ENCODE measurements at places on chromosomes 7 and 10.

DNA sequence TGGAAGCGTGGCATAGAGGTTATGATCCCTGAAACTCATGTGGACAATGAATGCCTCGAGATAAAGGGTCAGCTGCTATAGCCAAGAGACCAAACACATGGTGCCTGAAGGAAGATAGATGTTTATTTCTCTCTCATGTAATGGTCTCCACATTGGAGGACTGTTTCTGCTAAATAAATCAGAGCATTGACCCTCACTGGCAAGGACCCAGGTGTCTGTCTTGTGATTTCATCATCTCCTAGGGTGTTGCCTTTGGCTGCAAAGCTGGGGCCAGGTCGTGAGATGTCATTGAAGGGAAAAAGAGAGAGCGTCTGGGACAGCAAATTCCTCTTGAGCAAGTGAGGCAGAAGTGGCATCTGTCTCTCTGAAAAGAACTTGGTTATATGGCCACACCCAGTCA lies 64.6 kb downstream of the JCAD start:
- no peak for DNase-seq

DNA sequence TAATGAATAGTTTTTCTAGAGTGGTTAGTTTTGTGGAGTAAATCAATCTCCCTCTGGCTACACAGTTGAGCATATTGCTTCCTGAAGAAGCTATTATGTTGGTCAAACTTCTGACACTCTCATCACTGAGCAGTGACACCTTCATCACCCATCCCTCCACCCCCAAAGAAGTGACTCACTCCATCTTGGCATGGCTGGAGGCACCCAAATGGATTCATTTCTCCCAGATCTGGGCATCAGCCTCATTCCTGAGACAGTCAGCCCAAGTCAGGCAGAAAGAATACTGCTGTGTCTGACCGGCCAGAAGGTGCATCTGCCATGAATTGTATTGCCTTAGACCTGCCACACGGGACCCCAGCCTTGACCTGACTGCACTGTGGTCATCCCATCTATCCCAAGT lies 117.0 kb upstream of the HABP2 start:
- DNase-seq, result no peak

- peak; percentile 42 for DNase-seq
These were observed 11.3 kb downstream of the C10orf105 start for GRCh38 chr10:71708301-71708703.

DNA sequence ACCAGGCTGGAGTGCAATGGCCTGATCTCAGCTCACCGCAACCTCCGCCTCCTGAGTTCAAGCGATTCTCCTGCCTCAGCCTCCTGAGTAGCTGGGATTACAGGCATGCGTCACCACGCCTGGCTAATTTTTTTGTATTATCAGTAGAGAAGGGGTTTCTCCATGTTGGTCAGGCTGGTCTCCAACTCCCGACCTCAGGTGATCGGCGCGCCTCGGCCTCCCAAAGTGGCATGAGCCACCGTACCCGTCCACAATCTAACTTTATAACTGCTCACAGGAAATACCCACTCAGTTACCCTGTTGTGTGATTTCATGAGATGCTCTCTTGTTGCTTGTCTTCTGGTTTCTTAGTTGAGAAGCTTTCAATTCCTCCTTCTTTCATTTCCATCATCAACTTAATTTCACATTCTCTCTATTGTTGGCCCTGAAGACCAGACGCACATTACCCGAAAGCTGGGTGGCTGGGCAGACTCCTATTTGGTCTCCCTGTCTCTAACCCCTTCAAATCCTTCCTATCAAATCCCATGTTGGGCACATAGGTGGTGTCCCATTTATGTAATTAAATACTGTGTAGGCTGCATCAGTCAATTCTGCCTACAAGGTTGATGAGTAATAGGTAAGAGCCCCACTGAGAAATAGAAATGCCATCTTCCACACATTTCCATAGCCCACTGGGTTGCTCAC lies 1.1 kb upstream of the GSTO2 start:
- DNase-seq, result no peak

DNA sequence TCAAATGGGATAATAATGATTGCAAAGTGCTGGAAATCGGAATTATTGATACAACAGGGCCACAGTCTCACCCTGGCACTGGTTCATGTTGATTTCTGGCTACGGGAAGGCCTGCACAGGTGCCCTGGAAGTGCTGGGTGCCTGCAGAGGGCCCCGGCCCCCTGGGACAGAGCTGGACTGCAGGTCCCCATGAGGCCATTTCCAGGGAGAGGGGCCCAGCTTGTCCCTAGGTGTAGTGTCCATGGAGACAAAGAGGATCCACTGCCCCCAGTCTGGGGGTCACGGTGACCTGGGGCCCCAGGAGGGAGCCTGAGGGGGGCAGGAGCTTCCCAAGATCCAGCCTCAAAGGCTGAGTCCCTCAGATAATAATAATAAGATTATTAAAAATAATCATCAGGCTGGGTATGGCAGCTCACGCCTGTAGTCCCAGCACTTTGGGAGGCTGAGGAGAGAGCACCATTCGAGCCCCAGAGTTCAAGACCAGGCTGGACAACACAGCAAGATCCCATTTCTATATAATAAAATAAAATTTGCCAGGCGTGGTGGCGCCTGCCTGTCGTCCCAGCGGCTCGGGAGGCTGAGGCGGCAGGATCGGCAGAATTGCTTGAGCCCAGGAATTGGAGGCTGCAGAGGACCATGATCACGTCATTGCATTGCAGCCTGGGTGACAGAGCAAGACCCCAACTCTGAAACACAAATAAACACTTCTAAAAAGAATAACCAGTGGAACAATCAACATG lies 98.1 kb downstream of the MICALL2 start:
- DNase-seq, result no peak

DNA sequence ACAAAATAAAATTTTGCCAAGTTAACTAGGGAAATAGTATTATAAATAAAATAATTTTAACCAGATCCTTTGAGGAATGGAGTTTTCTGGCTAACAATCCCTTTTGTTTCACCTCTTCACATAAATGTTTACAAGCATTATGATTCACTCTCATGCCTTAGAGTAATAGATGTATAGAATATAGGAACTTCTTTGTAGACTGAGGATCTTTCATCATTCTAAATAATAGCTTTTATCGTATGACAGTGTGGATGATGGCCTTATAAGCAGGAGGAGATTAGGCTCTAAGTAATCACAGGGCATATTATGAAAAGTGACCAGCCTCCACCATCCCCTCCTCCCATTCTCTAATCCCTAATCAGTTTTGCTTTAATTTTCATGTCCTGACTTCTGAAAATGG lies 13.5 kb downstream of the ING3 start:
- no peak for DNase-seq

GRCh38 chr10:28558923-28559508 lies 26.1 kb downstream of the WAC start:
- no peak for DNase-seq

Data from hematopoietic multipotent progenitor cell treated with erythropoietin and hydrocortisone succinate and interleukin-3 and kit ligand, for 17 days (in vitro differentiated cells).